ENCODE measurements at places on chromosomes 4 and X.
A peak's percentile ranks its signal among the peaks of the same experiment; 100 is the strongest.

- no peak for DNase-seq
Observed at GRCh38 chr4:101019941-101020401, 327.4 kb downstream of the PPP3CA start.

DNA sequence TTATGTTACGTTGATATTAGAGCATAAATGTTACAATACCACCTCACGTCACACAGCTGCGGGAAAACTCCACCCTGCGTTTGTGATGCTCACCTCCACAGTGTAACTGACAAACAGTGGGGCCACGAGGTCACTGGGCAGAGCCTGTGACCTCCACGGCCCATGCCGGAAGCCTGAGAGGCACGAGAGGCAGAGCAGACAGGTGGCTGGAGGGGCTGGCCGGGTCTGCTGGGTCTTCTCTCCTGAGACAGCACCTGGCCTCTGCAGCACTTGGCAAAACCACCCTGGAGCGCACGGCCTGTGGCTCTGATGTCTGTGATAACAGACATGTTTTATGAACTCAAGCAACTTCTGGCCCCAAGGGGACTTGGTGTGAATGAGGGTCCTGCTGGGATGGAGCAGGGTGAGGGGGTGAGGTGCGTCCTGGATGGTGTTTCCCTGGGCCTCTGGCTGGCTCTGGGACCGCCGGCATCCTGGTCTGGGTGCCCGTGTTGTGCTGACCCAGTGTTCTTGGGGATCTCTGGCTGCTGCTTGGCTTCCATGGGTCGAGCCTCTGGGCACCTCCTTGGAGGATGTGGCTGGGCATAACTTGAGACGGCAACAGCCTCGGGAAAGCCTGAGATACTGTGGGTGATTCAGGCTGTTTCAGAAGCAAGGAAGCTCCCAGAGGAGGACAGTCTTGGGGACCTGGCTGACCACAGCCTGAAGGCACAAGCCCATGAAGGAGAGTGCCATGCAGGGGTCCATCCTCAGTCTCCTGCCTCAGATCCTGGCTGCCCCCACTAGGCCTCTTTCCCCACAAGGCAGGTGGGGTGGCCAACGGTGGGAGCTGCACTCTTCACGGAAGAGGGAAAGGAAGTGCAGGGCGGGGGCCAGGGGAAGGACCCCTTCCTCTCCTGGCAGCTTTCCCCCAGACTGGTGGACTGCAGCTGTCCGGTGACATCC is 19.7 kb downstream of the RNF212 start:
- DNase-seq: no peak

DNA sequence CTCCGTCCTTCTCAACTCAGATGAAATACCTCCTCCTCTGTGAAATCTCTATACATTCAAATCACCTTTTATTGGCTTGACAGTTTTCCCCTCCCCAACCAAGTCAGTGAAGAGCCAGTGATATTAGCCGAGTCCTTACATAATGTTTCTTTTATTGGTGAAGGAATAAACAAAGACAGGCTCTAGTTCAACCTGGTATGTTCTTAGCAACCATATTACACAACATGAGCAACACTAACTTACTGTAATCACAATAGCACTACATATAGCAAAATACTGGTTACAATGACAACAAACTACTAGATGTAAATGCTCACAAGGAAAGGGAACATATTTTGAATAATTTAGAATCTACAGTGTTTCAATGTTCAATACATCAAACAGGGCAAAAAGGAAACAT is 19.9 kb downstream of the DHX15 start:
- no peak for DNase-seq

GRCh38 chr4:173766171-173766600 is 236.2 kb upstream of the HAND2 start:
- no peak for DNase-seq

- DNase-seq: no peak
Observed at GRCh38 chr4:162865102-162865501, 301.6 kb downstream of the NAF1 start.

DNA sequence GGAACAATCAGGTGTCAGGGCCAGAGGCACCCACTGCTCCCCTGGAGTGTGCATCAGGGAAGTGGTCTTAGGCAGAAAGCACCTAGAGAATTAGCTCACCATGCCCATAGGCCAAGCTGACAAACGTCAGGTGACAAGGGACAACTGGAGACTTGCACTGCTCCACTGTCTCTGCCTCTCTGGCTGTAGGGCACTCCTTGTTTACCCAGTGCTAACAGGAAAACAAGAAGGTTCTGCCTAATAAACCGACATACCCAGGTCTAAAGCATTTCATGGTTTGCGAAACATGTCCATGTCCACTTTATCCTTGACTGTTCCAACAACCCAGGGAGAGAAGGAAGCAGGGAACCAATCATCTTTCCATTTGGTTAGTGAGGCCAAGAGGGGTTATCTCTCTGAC is 92.5 kb upstream of the MAMLD1 start:
- DNase-seq: no peak

DNA sequence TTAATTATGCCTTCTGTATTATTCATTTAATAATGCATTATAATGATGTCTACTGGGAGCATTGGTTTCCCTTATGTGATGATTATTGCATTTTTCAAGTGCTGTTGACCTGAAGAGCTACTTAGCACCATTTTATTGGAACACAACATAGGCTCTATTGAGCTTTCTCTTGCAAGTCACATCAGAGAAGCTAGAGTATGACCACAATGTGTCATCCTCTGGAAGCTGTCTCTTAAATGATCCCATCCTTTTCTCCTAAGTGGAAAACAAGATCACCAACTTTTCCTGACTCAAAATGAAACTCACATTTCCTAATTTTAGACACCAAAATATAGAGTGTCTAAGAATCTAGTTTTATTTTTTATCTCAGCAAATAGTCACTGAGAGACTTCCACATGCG is 1451.9 kb downstream of the PCDH7 start:
- DNase-seq: no peak

DNA sequence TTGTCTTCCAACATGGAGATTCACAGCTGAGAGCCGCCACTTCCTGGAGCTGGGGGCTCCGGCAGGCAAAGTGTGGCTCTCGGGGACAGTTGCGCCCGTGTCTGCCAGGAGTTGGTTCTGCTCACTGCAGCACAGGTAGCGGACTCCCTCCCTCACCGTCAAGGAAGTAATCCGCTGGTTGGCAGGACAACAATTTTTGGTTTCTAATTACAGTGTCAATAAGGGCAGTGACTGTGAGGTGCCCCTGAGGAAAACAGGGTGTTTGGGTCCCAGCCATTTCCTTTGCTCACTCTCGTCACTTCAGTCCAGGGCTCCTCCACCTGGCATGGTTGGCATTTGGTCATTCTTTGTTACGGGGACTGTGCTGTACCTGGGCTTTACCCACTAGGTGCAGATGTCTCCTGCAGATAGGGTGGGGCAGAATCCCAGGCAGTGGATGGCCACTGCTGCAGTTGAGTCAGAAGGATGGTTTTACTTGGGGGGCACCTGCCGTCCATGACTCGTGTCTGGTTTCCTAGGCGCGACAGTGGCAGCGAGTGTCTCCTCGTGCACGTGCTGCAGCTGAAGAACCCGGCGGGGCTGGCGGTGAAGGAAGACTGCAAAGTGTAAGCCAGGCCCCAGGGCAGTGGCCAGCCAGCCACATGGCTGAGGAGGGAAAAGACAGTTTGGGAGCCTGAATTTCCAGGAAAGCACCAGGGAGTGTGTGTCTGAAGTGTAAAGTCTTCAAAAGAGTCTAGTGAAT is 32.1 kb upstream of the CLCN4 start:
- no peak for DNase-seq

GRCh38 chrX:39915081-39915480 is 182.7 kb downstream of the BCOR start:
- no peak for DNase-seq

- DNase-seq: no peak
Observed at GRCh38 chr4:71994559-71994958, 37.2 kb upstream of the NPFFR2 start.

DNA sequence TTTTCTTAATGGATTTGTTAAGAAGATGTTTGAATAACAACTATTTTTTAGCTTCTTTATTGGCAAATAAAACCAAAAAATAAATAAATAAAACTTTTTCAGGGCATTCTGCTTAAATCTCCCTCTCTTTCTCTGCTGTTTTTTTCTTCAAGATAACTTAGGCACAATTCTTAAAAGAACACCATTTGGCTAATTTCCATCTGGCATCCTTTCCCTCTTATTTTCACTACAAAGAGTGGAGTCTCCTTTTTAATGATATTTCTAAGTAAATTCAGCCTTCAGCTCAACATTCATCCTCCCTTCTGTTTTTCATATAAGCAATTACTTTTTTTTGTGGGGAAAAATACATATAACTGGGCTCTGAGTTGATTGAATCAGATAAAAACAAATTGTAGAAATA is 88.1 kb downstream of the PCDH7 start:
- no peak for DNase-seq

- DNase-seq: no peak
Observed at GRCh38 chr4:142474398-142475087, 371.6 kb downstream of the INPP4B start.

DNA sequence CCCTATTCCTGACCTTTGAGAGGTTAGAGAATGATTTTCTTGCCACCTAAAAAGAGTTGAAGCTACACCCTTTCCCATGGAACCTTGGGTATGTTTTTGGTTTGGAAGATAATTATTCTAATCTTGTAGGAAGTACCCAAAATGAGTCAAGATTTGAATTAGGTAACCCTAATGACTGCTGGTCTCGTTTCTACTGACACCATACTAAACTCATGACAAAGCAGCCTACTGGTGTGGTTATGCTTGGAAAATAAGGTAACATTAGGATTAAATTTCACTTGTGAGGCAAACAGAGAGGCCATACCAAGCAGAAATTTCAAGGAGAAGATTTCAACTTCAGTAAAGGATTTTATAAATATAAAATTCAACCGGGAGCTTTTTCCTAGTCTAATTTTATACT is 107.9 kb downstream of the FBXW7 start:
- DNase-seq: no peak

DNA sequence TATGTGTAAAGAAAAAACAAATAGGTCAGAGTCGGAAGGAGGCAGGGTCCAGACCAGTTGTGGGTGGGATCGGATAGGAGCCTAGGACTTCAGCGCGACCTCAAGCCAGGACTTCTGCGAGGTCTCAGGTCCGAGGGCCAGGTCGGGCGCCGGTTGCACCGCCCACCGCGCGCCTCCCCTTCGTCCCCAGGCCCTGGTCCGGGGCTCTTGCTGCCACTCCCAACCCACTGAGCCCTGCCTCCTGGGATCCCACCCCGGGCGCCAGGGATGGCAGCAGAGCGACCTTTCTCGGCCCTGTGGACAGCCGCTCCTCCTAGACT is 12.3 kb downstream of the PITX2 start:
- no peak for DNase-seq

GRCh38 chr4:82450966-82451755 is 20.8 kb downstream of the ENOPH1 start:
- peak; percentile 64 for DNase-seq

- DNase-seq: no peak
Observed at GRCh38 chrX:152600853-152601633, 36.7 kb upstream of the GABRQ start.

DNA sequence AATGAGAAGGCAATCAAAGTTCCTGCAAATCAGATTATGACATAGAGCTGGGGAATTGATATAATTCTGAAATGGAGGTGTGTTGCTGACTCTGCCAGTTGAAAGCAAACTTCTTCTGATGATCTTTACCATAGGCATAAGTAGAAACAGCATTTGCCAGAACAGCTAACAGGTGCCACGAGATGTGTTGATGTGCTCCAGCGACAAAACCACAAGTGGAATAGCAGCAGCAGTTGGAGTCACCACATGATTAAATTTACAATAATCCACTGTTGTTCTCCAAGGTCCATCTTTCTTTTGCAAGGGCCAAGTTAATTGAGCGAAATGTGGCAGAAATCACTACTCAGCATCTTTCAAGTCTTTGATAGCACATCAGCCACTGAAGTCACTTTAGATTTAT is 3.7 kb upstream of the OSTC start:
- no peak for DNase-seq

- DNase-seq: no peak
Observed at GRCh38 chr4:20403290-20403689, 151.6 kb downstream of the SLIT2 start.

DNA sequence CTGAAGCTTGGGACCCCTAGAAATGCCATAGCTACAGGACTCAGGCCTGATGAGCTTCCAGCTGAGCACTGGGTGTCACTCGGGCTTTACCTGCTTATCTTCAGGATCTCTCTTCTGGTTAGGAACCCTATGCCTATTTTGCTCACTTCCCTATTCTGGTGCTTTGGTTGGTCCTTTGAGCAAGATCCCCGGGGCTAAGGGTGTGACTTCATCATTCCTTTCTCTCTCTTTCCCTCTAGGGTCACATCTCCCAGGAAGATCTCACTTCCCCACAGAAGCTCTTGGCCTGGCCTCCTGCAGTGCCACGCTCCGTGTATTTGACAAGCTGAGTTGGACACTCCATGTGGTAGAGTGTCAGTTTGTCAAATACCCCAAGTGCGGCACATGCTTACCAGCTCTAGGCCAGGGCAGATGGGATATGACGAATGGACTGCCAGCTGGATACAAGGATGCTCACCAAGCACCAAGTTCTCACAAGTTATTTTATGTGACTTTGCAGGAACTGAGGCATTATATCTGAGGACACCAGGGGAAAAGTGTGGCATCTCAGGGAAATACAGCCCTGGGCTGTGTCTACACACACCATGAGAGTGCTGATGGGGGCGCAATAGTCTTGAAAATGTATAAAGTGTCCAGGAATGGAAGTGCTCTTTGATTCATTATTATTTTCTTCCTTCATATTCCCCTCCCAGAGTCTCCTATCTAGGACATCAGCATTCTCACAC is 21.1 kb downstream of the VSIG4 start:
- no peak for DNase-seq

DNA sequence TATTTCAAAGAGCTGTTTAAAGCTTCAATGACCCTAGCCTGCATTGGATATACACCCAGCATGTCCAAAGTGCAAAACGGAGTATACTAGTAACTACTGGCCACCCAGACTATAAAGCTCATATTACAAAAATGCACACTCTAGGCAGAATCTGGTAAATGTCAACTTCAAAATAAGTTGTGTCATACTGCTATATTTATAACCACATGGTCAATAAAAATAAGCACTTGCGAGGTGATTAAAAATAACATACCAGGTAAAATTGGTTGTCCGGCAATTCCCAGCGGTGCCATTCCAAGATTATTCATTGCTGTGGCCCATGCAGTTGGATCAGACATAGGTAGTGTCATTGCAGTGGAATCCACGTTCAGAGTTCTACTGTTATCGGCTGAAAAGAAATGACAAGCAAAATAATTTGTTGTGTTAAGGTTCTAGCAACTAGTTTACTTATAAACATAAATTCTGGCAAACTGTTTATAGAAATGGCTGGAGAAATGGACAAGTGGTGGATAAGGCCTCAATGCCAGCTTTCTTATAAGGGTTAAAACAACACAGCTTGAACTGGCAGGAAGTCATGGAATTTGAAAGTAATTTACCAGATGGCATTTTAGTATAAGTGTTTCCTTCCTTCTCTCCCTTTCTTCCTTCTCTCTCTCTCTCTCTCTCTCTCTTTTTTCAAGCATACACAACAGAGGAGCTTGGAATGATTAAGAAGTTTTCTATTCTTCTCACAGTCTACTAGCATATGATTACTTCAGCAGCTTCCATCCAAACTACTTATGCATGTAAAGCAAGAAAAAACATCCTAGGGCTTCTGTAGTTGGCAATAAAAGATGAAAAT is 199.9 kb downstream of the ENOX2 start:
- no peak for DNase-seq

- no peak for DNase-seq
Observed at GRCh38 chrX:40088299-40088625, 9.5 kb downstream of the BCOR start.

GRCh38 chr4:7418131-7418943 is 16.4 kb downstream of the PSAPL1 start:
- DNase-seq: peak; percentile 8

All from right hindlimb (tissue), 1 donor.